ENCODE measurements at places on chromosomes 3 and 15.

DNA sequence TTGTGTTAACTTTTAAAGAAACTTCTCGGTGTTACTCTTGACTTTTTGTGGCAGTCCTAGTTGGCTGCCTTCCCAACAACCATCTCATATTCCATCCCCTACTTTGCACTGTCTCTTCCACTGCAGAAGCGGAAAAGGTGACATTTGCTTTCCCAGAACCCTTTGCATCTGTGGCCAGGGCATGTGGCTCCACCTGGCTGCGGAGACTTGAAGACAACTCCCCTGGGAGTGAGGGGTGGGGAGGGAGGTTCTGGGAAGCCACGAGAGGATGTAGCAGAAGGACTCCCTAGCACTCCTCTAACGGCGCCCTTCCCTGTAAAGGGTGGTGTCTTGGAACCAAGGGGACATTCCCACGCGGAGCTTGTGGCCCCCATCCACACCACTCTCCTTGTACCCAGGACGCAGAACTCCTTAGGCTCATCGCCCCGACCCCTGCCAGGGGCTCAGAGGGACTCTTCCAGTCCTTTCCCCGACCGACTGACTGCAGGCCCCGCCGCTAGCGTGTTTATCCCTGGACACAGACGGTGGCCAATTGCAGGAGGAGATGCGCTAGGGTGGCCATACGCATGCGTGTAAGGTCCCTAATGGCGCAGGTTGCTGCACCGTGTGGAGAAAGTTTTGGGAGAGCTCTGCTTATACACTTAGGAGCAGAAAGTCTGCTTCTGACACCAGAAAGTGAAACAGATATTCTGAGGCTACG is 33.2 kb upstream of the SECISBP2L start:
- DNase-seq, result no peak

GRCh38 chr15:41022487-41023090 is 69.3 kb downstream of the CHAC1 start:
- DNase-seq, result peak; percentile 78

DNA sequence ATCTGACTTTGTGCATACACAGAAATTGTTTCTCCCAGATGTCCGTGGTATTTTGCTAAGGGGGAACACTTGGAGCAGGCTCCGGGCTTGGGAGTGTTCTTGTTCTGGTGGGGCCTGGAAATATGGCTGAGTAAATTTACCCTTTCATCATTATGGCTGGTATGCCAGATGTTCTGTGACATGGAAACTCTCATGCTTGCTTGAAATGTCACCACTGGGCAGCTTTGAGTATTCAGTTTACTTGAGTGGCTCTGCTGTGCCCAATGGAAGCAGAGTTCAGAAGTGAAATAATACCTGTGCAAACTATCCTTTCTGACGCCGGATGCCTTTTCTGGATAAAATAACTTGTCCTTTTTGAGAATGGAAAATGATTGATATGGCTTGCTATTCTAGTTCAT is 283.6 kb upstream of the TPM1 start:
- DNase-seq, result peak; percentile 44

GRCh38 chr3:20646425-20646824 is 460.4 kb upstream of the SGO1 start:
- no peak for DNase-seq

DNA sequence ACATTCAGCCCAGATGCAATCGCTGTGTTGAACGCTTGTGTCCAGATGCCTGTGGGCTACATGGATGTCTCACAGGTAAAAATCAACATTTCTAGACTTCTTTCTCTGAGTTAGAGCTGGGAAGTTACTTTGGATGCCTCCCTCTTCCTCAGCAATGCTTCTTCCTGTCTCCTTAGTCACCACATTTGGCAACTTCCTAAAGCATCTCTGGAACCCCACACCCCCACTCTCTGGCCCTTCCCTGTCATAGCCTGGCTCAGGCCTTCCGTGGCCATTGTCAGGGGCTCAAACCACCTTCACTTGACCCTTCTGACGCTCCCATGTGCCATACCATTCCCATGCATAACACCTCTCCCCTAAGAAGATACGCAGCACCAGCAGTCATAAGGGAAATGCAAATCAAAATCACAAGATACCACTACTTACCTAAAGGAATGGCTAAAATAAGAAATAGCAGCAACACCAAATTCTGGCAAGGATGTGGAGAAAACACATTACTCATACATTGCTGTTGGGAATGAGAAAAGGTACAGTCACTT is 21.6 kb upstream of the RGMA start:
- peak; percentile 18 for DNase-seq

DNA sequence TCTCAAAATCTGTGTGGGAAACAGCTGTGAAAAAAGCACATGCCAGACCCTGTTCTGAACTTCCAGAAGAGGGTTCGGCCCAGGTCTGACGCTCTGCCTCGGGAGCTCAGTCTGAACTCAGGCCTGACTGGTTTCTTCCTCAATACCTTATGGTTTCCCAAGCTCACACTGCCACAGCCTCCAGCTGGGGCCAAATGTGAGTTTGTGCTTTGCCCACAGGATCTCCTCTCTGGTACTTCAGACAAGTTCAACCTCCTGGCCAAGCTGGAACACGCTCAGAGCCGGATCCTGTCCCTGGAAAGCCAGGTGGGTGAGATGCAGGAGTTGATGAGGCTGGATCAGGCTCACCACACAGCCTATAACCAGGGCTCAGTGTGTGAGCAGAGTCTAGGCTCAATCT is 33.8 kb downstream of the CYP11A1 start:
- no peak for DNase-seq

GRCh38 chr3:176755552-176755951 is 441.7 kb downstream of the TBL1XR1 start:
- no peak for DNase-seq

GRCh38 chr15:29316422-29316821 is 46.8 kb upstream of the NSMCE3 start:
- no peak for DNase-seq

- DNase-seq, result peak; percentile 72
Measured at GRCh38 chr15:51229907-51230330, 108.5 kb downstream of the CYP19A1 start.

DNA sequence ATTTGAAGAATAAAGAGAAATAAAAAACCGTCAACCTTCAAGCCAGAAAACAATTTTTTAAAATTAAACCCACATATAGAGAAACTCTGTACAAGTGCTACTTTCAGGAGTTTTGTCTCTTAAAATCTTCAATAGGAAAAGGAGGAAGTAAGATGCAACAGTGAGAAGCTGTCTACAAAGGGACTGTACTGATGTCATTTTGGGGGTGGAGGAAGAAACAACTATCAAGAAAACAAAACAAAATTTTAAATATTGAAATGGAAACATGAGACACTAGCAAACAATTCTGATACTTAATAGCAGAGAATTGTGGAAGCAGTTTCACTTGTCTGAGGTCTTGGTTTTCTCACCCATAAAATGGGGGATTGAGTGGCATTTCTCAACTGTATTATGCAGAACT is 84.4 kb downstream of the SLMAP start:
- DNase-seq, result no peak

DNA sequence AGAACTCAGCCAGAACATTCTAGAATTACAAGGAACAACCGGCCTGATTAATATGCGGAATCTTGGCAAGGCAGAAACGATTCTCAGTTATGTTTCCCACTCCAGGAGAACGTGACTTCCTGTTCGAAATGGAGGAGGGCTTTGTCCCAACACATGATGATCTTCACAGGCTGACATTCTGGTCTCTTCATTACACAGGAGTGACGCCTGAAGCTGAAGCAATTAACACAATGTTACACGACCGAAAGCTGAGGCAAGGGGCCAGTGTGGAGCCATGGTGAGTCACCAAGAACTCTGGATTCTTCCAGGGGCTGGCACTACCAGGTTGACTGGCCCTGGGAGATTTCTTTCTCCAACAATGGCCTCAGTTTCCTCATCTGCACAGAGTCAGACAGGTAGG is 40.9 kb downstream of the RFTN1 start:
- DNase-seq, result no peak

DNA sequence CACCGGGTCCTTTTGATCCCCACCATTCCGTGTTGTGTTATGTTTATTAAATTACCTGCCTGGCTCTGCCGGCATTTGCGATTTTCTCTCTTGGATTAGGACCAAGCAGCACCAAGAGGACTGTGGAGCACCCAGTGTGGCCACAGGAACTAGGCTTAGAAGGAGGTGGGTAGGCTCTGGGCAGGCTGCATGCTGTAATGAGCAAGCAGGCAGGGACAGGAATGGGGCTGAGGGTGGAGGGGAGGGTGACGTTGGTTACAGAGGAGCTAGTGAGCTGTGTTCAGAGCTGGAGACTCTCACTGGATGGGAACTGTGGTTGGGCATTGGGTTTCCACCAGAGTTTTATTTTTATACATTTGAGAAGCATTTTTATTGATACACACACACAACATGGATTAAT is 7.9 kb upstream of the SCN5A start:
- DNase-seq, result no peak

- DNase-seq, result peak; percentile 98
Measured at GRCh38 chr3:39260957-39261356, 18.9 kb downstream of the CX3CR1 start.

DNA sequence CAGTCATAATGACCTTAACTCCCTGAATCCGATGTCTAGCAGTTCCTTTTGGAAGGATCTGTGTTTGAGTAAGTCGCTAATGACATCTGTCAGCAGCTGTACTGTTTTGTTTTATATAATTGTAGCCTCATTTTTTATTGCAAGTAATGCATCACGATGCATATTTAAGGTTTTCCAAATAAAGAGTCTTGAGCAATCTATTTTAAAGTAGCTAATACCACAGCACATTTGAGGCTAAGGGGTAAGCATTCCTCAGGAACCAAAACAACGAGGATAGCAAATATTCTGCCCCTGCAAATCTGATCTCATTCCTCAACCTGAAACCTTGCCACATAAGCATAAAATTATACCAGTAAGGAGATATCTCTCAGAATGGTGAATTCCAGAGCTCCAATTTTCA is 98.7 kb downstream of the TBC1D5 start:
- DNase-seq, result peak; percentile 68

GRCh38 chr3:45832699-45833098 is 9.2 kb downstream of the LZTFL1 start:
- peak; percentile 10 for DNase-seq

DNA sequence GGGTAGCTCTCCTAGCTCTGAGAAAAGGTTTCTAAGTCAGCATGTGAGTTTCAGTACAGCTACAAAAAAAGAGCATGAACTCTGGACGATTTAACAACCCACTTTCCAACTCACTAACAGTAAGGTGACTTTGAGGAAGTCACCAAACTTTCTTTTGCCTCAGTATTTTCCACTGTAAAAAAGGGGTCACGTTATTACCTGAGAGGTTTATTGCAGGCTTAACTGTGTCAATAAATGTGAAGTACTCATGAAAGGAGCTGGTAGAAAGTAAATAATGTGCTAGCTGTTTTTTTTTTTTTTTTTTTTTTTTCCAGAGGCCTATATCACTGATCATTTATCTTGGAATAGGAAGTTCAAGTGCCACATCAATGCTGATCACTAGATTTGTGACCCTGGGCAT is 89.3 kb downstream of the PLSCR2 start:
- DNase-seq, result no peak

GRCh38 chr3:184360929-184361531 is 375 bp downstream of the CLCN2 start:
- DNase-seq, result no peak

- no peak for DNase-seq
Measured at GRCh38 chr15:48233246-48233645, 27.1 kb downstream of the SLC12A1 start.

Measured in GM23248 (cell line).